NCI-H187 (cell line): ENCODE measurements at places on chromosomes 7 and 10.

- no peak for DNase-seq
These were observed 144.7 kb downstream of the PFKFB3 start for GRCh38 chr10:6347391-6347951.

- no peak for DNase-seq
These were observed 575.3 kb downstream of the IPMK start for GRCh38 chr10:57692255-57692980.

DNA sequence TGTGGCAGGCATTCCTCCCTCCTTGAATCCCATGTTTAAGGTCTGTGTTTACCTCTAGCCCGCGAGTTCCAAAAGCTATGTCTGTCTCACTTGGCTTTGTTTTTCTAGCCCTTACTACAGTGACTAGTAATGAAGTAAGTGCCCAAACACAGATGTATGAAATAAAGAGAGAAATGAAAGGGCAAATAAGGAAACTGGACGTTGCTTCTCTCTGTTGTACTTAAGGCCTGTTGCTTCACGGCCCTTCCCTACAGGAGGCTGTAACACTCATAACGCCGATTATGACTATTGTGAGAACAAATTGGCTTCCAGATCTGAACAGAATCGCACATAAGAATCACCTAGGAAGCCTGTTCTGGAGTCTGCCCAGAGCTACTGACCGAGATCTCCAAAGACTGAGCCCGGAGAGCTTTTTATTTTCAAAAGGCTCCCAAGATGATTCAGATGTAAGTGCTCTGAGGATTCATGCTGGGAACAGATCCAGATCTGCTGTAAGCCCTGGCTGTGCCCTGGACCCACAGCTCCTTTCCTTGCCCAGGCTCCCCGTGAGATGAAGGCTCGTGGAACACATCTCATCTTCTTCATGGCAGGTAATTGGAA, 432.6 kb downstream of the SDK1 start:
- no peak for DNase-seq

GRCh38 chr10:43983856-43984271, 335.2 kb upstream of the ZNF32 start:
- DNase-seq: no peak

DNA sequence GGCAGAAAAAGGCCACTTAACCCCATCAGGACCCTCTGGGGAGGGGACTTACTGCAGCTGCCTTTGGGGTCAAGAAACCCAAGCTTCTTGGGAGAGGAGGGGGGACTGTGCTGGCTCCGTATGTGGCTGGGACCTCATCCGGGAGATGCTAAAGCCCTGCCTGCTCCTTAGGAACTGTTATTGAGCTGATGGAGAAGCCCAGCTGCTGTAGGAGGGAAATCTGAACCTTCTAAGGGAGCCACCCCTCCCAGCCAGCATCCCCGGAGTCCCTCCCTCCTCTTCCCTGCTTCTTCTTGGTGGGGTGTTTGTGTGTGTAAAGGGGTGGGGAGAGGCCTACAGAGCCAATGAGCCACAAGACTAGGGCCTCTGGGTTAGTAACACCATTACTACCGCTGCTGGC, 8.2 kb downstream of the KCNIP2 start:
- no peak for DNase-seq

DNA sequence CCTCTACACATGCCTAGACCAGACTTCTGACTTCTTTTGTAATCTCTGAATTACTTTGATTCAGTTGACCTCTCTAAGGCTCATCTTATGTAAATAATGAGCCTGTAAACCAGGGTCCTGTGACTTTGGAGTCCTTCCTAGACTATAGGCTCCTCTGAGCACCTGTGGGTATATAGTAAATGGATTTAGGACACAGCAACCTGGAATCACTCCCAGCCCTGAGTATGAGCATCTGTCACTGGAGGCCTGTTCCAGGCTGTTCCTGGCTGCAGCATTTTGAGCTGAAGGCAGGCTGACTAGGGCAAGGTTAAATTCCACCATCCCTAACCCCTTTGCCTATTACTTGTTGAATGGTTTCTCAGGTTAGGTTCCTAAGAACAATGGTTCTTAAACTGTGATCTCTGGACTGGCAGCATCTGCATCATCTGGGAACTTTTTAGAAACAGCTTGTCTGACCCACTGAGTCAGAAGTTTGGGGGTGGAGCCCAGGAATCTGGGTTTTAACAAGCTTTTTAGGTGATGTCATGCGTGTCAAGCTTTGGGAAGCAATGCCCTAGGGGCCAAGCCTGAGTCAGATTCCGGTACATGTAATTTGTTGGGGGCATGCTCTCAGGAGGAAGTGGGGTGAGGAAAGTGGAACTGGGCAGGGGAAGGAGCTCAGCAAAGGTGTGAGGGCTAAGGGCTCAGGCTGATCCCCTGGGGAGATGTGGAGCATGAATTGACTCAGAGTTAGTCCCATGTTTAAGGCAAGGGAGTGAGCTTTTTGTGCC, 28.2 kb downstream of the MINDY4 start:
- no peak for DNase-seq

DNA sequence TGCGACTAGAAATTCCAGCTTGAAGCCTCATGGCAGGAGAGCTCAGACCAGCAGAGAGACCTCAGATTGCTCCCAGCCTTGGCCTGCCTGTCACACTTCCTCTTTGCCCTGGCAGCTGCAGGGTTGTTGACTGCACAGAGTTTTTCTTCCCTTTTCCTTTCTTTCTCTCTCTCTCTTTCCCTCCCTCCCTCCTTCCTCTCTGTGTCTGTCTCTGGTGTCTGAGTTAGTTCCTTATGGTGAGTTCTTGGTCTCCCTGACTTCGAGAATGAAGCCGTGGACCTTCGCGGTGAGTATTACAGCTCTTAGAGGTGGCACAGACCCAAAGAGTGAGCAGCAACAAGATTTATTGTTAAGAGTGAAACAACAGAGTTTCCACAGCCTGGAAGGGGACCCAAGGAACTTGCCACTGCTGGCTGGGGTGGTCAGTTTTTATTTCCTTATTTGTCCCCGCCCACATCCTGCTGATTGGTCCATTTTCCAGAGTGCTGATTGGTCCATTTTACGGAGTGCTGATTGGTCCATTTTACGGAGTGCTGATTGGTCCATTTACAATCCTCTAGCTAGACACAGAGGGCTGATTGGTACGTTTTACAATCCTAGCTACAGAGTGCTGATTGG, 266.3 kb downstream of the RPS24 start:
- no peak for DNase-seq

DNA sequence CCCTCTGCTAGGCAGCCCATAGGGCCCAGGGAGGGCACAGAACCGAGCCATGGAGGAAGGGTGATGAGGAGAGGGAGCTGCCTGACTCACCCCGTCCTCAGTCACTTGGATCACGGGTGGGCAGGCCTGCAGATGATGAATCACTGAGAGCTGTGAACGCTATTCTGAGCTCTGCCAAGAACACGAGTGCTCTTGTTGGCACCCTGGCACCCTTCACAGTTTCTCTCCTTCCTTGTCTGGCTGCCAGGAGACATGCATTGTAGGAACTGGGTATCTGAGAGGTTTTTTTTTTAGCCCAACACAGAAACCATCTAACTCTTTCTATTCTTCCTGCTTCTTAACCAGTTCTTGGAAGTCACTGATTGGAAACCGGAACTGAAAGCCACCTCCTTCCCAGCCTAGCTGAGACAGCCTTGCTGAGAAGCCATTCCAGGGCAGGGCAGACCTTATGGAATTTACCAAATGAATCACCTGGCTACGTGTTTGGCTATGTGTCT, 82.1 kb downstream of the SLC37A3 start:
- no peak for DNase-seq

GRCh38 chr10:14565199-14565598, 209.5 kb downstream of the FAM107B start:
- no peak for DNase-seq

DNA sequence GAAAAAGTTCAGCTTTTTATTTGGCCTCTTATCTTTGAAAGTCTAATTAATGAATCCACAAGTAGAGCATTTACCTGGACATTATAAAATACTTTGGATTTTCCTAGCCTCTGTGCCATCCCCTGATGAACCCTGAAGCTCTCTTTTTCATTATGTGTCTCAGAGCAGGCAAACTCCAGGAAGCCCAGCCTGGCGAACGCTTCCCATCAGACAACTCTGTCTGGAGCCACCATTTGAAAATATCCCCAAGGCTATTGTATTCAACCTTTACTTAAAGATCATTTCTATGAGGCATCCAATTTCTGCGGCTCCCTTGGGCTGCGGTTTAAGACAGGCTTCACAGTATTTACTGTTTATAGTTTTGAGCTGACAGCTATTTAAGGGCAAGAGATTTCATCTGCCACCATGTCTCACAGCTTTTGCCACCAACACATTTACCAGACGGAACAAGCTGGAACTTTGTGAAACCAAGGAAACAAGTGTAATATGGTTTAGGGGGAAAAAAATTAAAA, 257.2 kb upstream of the GLI3 start:
- no peak for DNase-seq

- DNase-seq: no peak
These were observed 33.1 kb upstream of the HMX3 start for GRCh38 chr10:123102673-123103072.

DNA sequence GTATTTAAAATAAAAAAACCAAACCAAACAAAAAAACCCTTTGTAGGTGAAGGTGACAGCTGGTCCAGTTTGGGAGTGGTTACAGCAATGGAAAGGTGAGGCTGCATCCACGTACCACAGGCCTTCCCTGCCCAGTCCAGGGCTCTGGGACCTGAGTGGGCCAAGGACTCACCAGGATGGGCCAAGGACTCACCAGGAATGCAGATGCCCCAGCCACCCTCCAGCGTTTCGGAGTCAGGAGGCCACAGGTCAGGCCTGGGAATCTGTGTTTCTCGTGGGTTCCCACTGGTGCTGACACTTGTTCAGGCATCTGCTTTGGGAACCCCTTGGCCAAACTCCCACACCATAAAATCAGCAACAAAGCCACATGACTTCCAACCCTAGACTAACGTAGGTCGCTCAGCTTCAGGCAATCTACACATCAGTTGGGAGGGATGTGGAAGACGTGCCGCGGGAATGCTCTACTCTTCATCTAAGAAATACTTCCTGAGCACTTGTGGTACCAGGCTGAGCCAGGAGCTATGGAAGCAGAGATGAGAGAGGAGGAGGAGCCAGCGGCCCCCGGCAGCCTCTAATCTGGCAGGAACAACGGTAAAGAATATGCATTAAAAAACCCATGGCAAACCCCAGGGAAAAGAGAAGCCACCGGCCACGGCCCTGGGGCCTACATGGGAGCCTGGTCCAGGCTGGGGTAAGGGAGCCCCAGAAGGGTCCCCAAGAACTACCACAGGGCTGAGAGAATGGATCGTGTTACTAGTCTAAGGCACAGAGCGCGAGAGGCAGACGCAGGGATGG, 473.4 kb downstream of the PTPRN2 start:
- DNase-seq: no peak

DNA sequence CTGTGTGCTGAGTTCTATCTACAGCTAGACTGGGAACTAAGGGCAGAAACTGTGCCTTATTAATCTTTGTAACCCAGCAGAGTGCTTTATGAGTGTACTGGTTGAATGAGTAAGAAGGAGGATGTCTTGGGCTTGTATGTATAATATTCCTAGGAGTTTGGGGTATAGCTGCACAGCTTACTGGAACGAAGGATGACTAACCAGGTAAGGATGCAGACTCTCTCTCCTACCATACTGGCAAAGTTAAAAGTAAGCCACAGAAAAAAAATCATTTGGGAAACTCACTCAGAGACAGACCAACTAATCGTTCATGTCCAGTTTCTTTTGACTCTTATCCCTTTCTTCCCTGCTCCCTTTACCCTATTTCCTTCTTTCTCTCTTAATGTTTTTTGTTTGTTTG, 1.4 kb upstream of the DHTKD1 start:
- no peak for DNase-seq

GRCh38 chr7:92667816-92668535, 77.8 kb upstream of the FAM133B start:
- DNase-seq: no peak

DNA sequence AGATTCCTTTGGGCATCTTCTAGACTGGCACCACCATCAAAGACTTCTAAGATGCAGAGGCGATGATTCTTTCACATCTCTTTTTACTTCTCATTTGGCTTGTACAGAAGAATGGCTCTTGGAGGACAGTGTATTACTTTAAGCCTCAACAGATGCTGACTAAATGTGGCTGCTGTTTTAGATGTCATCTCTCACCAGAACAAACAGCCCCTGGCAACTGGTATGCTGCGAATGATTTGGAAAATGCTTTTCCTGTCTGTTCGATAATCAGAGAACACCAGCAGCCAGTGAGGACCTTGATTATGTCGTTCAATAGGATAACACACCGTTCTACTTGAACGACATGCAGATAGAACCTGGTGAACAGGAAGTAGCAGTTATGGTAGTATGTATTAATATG, 131.8 kb downstream of the RNF216 start:
- no peak for DNase-seq

GRCh38 chr10:119007211-119007574, 22.3 kb upstream of the NANOS1 start:
- DNase-seq: no peak

DNA sequence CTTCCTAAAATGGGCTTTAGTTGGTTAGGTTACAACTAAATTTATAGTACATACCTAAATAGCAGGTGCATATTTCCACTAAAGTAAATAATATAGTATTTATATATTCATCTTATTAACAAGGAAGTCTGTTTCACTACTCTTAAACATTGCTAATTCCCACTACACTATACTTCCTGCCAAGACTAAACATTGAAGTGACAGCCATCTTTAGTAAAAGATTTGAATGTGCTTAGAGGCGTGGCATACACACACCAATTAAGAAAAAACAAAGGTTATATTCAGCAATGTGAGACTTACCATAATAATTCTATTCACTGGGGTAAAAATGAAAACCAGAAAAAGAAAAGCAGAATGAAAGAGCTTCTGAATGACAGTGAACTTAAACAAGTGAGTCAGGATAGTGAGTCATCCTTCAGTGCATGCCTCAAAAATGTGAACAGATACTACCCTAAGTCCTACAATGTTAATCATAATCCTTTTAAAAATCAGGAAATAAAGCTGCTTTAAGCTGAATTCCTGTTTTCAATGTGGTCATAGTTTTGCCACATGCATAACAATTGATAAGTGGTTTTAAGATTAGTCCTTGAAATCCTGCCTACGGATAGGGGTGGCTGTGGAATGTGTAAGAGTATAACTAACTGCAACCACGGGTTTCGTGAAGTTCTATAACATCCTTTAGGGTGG, 59.4 kb downstream of the USP6NL start:
- DNase-seq: no peak

- DNase-seq: no peak
These were observed 282.5 kb downstream of the INHBA start for GRCh38 chr7:41420421-41420820.

- no peak for DNase-seq
These were observed 6.2 kb upstream of the ITGB1 start for GRCh38 chr10:32964270-32964669.

DNA sequence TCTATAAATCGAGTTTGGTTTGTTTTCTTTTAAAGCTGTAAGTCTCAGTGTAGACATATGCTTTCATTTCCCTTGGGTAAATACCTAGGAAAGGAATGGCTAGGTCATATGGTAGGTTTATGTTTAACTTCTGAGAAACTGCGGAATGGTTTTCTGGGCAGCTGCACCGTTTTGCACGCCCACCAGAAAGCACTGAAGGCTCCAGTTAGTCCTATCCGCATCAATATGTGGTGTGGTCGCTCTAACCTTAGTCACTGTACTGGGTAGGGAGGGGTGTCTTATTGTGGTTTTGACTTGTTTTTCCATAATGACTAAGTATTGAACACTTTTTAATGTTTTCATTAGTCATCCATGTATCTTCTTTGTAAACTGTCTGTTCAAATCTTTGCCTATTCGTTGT, 279.5 kb upstream of the AKR1E2 start:
- no peak for DNase-seq
